Suprapubic skin (tissue), 4 donors: ENCODE measurements at places on chromosomes 7 and 10. TPM values are rescaled to one million over a fixed set of nuclear protein-coding genes. Genes with fewer than 3 reads are reported as not detected.
A peak's percentile ranks its signal among the peaks of the same experiment; 100 is the strongest.

- H3K4me3 ChIP-seq = no peak overlapping the region
- H3K27me3 ChIP-seq = no peaks in the 10 kb centered on the region
- no peaks in the 10 kb centered on the region for H3K4me1 ChIP-seq
- no peak for DNase-seq
Measured at GRCh38 chr10:64209561-64209960, 688.4 kb downstream of the REEP3 start.

GRCh38 chr10:88990384-88991160, at the start of gene FAS:
FAS (plus strand) TSS chr10:88990798; CDS start chr10:88990877, 79 bp downstream.
- H3K4me1 ChIP-seq = peaks cover 44% of the 10 kb centered on the region
- no peaks in the 10 kb centered on the region for H3K36me3 ChIP-seq
- H3K27me3 ChIP-seq = no peaks in the 10 kb centered on the region
- peak within 1 kb of the TSS; percentile 97 for H3K27ac ChIP-seq
- DNase-seq = peak; percentile 93

- no peaks in the 10 kb centered on the region for H3K36me3 ChIP-seq
- H3K27ac ChIP-seq = peak overlapping the region; percentile 50
- peaks cover 32% of the 10 kb centered on the region for H3K4me1 ChIP-seq
- peak overlapping the region; percentile 0 for H3K4me3 ChIP-seq
Measured at GRCh38 chr7:70728872-70729552, 402.9 kb upstream of the GALNT17 start.

GRCh38 chr7:142088022-142088714, 23.4 kb upstream of the MGAM2 start:
- no peaks in the 10 kb centered on the region for H3K4me1 ChIP-seq
- H3K4me3 ChIP-seq = no peak overlapping the region
- no peaks in the 10 kb centered on the region for H3K36me3 ChIP-seq
- H3K27me3 ChIP-seq = no peaks in the 10 kb centered on the region
- no peak for DNase-seq

DNA sequence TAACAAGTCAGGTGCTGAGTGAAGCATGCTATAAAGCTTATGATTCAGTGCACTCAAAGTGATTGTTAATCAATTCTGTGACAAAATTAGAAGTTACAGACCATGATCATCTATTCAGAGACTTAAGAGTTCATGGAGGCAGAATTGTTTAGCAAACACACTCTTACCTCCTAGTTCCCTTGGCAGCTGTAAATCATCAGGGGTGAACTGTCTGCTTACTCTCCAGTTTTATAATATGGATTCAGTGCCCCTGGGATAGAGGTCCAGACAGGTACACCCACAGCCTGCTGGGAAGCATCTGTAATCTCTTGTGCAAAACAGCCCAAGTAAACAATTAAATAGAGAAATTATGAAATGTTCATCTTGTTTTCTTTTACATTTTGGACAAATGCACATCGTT, 835.0 kb upstream of the COBL start:
- no peak for DNase-seq
- no peak overlapping the region for H3K27ac ChIP-seq
- H3K4me1 ChIP-seq = no peaks in the 10 kb centered on the region
- no peaks in the 10 kb centered on the region for H3K36me3 ChIP-seq

DNA sequence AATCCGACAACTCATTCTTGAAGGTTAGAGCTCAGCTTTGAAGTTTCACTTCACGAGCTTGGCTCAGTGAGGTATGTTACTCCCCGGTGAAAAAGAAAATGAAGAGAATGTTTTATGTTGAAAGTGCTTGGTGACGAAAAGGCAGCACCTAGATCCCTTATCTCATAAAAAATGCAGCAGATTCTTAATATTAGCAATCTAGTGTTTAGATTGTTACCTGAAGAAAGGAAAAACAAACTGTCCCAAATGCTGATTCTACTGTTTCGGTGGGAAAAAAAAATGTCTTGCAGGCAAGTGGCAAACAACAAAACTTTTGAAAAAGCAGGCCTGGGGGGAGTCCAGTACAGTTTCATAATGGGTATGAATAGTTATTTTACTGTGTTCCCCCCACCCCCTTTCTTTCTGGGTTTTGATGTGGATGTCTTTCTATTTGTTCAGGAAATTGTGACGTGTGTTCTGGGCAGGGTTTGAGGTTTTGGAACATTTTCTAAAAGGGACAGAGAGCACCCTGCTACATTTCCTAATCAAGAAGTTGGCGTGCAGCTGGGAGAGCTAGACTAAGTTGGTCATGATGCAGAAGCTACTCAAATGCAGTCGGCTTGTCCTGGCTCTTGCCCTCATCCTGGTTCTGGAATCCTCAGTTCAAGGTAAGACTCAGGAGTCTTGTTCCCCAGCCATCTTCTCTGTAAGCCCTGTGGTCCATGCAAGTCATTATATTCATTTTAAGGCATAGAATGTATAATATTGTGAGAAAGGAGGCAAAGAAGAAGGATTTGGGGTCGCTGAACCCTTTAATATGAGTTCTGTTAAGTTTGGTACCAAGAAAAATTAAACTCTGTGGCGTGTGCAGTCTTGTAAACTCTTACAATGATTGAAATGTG, at the start of gene SRGN:
SRGN (plus strand) TSS at position 514 of the 881 bp plus-strand sequence; CDS start at position 569, 55 bp downstream.
- no peaks in the 10 kb centered on the region for H3K27me3 ChIP-seq
- H3K4me1 ChIP-seq = peaks cover 4% of the 10 kb centered on the region
- DNase-seq = peak; percentile 82
- H3K27ac ChIP-seq = peak within 1 kb of the TSS; percentile 82
- peak within 1 kb of the TSS; percentile 44 for H3K4me3 ChIP-seq

Gene NPY4R
- 0.76 TPM for total RNA-seq

Gene EMX2
- total RNA-seq = 2.0 TPM

GRCh38 chr10:29623797-29624196, 11.0 kb downstream of the SVIL start:
- H3K27ac ChIP-seq = no peak overlapping the region
- H3K36me3 ChIP-seq = no peaks in the 10 kb centered on the region
- DNase-seq = no peak
- H3K4me3 ChIP-seq = no peak overlapping the region
- H3K4me1 ChIP-seq = peaks cover 49% of the 10 kb centered on the region
- H3K27me3 ChIP-seq = no peaks in the 10 kb centered on the region

DNA sequence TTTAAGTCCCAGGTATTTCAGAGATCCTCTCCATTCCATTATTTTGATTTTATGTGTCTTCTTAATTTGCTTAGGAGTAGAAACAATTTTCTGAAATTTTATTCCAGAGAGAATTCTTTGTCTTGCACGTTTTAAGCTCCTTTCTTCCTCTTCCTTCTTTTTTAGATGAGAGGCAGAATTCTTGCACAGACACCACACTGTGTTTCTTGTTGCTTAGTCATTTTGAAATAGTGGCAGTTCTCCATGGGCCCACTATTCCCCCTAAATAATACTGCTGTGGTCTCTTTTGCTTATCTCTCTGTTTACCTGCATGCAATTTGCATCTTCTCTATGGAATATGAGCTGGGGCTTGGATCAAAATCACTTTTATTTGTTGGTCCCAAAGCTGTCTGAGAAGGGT, 54.3 kb upstream of the WAC start:
- H3K36me3 ChIP-seq = no peaks in the 10 kb centered on the region
- no peak overlapping the region for H3K27ac ChIP-seq
- H3K4me3 ChIP-seq = no peak overlapping the region
- H3K27me3 ChIP-seq = no peaks in the 10 kb centered on the region
- DNase-seq = no peak

Gene METTL27
- 2.0 TPM for total RNA-seq

Gene FHIP2A
- 18.0 TPM for total RNA-seq

GRCh38 chr7:15720849-15721471, 34.5 kb upstream of the MEOX2 start:
- H3K4me3 ChIP-seq = no peak overlapping the region
- no peaks in the 10 kb centered on the region for H3K36me3 ChIP-seq
- peaks cover 3% of the 10 kb centered on the region for H3K4me1 ChIP-seq
- DNase-seq = no peak

DNA sequence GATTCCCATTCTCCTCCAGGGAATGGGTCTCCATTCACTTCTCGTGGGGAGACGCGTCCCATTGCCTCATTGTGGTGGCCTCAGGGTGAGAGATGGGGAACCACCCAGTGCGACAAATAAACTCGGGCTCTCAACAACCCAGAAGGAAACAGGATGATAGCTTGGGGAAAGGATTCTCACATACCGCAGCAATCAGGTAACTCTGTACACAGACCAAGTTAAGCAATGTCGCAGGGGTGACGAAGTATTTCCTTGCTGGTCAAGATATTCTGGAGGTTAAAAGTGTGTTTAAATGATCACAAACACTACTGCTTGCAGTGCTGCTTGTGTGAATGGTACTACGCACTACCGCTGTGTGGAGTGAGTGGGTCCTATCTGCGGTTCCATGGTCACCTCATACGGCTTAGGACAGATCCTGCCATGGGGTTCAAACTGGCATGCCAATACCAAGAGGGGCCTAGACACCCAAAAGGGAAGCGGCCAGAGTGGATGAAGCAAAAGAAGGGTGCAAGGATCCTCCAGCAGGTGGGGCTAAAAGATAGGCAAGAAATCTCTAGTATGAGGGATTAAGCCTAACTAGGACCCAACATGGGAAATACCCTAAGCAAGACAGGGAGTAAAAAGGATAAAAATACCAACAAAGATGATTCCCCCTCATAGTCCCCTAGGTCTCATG, 143.8 kb upstream of the TMEM106B start:
- H3K27ac ChIP-seq = no peak overlapping the region
- H3K4me1 ChIP-seq = no peaks in the 10 kb centered on the region
- H3K36me3 ChIP-seq = no peaks in the 10 kb centered on the region
- H3K4me3 ChIP-seq = no peak overlapping the region
- DNase-seq = no peak

Gene POP7
- 55.8 TPM for total RNA-seq

DNA sequence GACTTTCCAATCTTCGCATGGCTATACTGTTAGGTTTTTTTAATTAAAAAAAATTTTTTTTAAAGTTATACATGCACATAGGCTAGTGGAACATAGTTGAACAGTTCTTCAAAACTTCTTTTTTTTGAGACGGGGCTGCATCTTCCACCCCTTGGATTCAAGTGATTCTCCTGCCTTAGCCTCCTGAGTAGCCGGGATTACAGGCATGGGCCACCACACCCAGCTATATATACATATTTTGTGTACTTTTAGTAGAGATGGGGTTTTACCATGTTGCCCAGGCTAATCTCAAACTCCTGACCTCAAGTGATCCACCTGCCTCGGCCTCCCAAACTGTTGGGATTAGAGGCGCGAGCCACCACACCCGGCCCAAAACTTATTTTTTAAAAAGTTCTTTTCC, 17.3 kb downstream of the ZNF777 start:
- H3K27me3 ChIP-seq = no peaks in the 10 kb centered on the region
- peaks cover 42% of the 10 kb centered on the region for H3K36me3 ChIP-seq
- H3K27ac ChIP-seq = no peak overlapping the region
- H3K4me1 ChIP-seq = no peaks in the 10 kb centered on the region

Gene PTPRN2
- 1.5 TPM for total RNA-seq

Gene C7orf33
- not detected for total RNA-seq

GRCh38 chr7:35695473-35695850, 527 bp upstream of the HERPUD2 start:
- no peak for DNase-seq
- H3K27ac ChIP-seq = peak overlapping the region; percentile 94
- H3K4me1 ChIP-seq = peaks cover 42% of the 10 kb centered on the region
- H3K27me3 ChIP-seq = no peaks in the 10 kb centered on the region

- peaks cover 45% of the 10 kb centered on the region for H3K36me3 ChIP-seq
- H3K4me3 ChIP-seq = no peak overlapping the region
- H3K27ac ChIP-seq = no peak overlapping the region
- no peaks in the 10 kb centered on the region for H3K27me3 ChIP-seq
- peaks cover 37% of the 10 kb centered on the region for H3K4me1 ChIP-seq
Measured at GRCh38 chr7:149621776-149622175, 124.2 kb upstream of the ZNF746 start.

Gene SPDYE1
- not detected for total RNA-seq

DNA sequence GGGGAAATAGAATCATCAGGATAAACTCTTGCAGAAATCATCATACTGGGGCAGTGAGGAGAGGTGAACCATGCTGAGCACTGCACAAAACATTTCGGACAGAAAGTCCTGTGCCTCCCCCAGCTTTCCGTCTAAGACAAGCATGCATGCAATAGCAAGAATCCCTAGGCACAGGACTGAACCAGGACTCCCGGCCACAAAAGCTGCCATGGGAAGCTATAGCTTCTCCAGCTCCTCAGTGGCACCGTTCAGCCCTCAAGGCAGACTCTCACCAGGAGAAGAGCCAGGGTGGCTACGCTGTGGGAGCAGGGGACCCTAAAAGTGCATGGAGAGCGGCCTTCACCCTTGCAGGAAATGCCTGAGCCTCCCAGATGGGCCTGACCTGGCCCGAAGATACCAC, 70.8 kb downstream of the ASB13 start:
- no peak for DNase-seq
- no peaks in the 10 kb centered on the region for H3K27me3 ChIP-seq
- no peaks in the 10 kb centered on the region for H3K36me3 ChIP-seq

DNA sequence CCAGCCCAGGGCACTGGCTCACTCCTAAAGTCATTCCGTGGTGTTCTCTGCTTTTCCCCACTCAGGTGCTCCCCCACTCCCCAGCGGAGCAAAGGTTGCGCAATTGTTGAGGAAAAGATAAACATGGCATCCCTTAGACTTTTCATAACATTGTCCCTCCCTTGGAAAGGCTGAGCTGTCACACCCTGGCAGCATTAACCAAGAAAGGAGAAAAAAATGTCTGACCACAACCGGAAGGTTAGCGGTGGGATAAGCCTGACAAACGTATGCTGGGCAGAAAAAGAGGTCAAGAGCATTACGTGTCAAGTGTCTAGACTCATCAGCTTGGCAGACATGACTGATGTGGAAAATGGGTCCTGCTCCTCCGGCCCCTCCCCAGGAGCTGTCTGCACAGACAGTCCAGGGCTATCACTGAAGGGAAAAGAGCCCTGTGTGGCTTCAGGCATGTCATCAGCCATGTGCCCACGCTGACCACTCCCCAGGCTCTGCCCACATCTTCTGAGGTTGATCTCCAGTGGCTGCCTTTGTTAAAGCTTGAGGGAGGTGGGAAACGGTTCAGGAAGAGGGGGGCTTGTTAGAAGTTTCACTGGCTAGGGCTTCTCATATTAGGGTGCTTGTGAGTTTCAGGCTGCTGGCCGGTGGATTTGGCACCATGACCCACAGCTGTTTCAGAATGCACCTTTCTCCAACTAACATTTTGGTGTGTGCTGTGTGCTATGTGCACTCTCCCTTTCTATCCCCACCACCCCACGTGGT, 30.1 kb downstream of the BTBD16 start:
- H3K27ac ChIP-seq = no peak overlapping the region
- H3K4me3 ChIP-seq = no peak overlapping the region
- no peaks in the 10 kb centered on the region for H3K27me3 ChIP-seq
- DNase-seq = no peak

Gene GARS1
- total RNA-seq = 100 TPM

GRCh38 chr7:87027900-87028299, 31.6 kb downstream of the ELAPOR2 start:
- DNase-seq = no peak
- H3K27ac ChIP-seq = no peak overlapping the region
- H3K27me3 ChIP-seq = no peaks in the 10 kb centered on the region
- H3K4me3 ChIP-seq = no peak overlapping the region
- H3K36me3 ChIP-seq = no peaks in the 10 kb centered on the region

DNA sequence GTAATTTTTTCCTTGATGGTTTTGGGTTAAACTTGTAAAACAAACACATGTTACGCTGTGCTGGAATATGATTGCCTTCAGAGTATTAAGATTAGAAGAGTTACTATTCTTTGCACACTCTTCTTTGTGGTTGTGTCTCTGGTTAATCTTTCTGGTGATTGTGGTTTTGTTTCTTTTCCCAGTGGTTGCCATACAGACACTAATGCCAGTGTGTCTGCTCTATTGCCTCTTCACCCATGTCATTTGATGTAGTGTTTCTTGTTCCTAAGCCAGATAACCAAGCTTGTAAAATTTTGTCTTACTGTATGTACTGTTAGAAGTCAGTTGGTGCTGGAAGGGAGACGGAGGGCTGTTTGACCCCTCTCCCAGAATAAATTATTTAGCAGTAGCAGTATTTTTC, 124.8 kb downstream of the PHTF2 start:
- H3K27ac ChIP-seq = no peak overlapping the region
- peaks cover 3% of the 10 kb centered on the region for H3K36me3 ChIP-seq
- DNase-seq = no peak
- H3K4me3 ChIP-seq = no peak overlapping the region
